ENCODE measurements at places on chromosomes 11 and 22. TPM values are rescaled to one million over a fixed set of nuclear protein-coding genes. Genes with fewer than 3 reads are reported as not detected.

The SLC35F2 gene
- 18.5 TPM for total RNA-seq

The SCGB1C1 gene
- total RNA-seq, result not detected

GRCh38 chr11:57353036-57353435 lies 14.9 kb downstream of the P2RX3 start:
- DNase-seq, result no peak
- peaks cover 28% of the 10 kb centered on the region for H3K4me1 ChIP-seq
- peak overlapping the region; percentile 21 for H3K27ac ChIP-seq
- H3K4me3 ChIP-seq, result no peak overlapping the region

GRCh38 chr22:25656724-25657123 lies 85.3 kb upstream of the MYO18B start:
- no peak overlapping the region for H3K27ac ChIP-seq
- no peak overlapping the region for H3K4me3 ChIP-seq
- DNase-seq, result no peak
- H3K27me3 ChIP-seq, result no peaks in the 10 kb centered on the region
- no peaks in the 10 kb centered on the region for H3K4me1 ChIP-seq

- no peak for DNase-seq
- H3K36me3 ChIP-seq, result peaks cover 3% of the 10 kb centered on the region
- H3K27ac ChIP-seq, result no peak overlapping the region
- peaks cover 12% of the 10 kb centered on the region for H3K4me1 ChIP-seq
- no peaks in the 10 kb centered on the region for H3K27me3 ChIP-seq
Observed at GRCh38 chr22:19440411-19441195, 6.9 kb downstream of the C22orf39 start.

The TRIM29 gene
- not detected for total RNA-seq

DNA sequence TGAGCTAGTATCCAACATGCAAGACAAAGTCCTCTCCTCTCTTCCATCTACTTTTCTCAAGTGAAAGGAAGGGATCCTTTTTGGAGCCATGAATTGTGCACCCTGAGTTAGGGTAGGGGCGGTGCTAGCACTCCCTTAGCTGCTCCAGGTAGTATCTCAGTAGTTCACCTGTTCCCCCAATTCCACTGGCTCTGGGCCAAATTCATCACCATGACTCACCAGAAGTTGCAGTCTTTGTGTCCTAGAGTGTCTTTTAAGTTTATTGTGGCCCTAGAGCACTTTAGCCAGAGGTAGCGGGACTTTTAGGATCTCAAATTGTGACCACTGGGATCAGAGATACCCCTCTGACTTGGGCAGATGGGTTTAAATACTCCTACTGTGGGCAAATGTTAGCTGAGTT lies 398.6 kb upstream of the ANO5 start:
- peaks cover 12% of the 10 kb centered on the region for H3K27me3 ChIP-seq
- no peak overlapping the region for H3K4me3 ChIP-seq
- no peaks in the 10 kb centered on the region for H3K4me1 ChIP-seq

- peak overlapping the region; percentile 16 for H3K4me3 ChIP-seq
- peaks cover 3% of the 10 kb centered on the region for H3K27me3 ChIP-seq
- no peak for DNase-seq
- H3K27ac ChIP-seq, result no peak overlapping the region
- H3K36me3 ChIP-seq, result no peaks in the 10 kb centered on the region
Observed at GRCh38 chr22:30286331-30286730, 3.0 kb downstream of the CASTOR1 start.

The LRRN4CL gene
- 1.6 TPM for total RNA-seq

DNA sequence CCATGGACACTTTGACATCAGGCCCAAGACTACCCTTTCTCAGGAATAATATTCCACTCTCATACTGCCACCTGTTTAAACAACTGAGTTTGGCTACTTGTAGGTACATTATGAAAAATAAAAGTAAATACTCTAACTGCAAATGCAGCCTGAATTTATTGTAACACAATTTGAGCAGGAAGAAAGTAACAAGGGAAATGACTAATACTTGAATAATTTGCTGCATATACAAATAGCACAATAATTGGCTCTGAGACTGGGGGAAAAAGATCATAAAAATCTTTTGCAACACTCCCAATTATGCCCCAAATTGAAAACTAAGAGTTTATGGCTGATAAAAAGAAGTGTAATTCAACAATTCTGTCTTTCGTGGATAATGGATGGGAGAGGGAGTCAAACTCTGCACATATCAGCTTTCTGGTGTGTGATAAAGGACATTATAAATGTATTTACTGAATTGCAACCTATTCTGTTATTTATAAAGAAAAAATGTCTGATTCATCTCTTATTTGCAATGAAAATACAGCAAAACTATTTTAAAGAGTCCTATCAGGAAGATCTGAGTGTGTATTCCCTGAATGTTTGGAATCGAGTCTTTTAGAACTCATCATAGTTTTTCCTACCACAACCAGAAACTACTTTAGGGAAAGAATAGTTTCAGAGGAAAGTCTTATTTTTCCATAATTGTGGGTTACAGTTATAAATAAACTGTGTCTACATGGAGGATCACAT lies 359.0 kb downstream of the JRKL start:
- no peak overlapping the region for H3K27ac ChIP-seq
- no peak for DNase-seq
- H3K4me3 ChIP-seq, result no peak overlapping the region
- no peaks in the 10 kb centered on the region for H3K36me3 ChIP-seq

DNA sequence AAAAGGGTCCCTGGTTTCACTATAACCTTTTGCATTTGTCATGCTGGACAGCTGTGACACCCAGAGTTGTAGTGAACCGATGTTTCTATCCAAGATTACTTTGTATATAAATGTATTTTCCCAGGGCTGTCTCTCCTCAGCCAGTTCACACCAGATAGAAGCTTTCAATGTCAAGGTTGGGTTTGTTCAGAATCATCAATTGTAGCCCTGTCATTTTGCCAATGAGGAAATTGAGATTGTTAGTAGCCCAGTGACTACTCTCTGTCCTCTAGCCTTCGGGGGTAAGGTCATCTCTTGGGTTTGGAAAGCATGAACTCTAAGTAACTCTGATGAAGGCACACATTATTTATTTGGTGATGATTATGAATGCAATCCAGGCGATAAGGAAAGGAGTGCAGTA lies 165.6 kb downstream of the DBX1 start:
- H3K4me1 ChIP-seq, result peaks cover 2% of the 10 kb centered on the region
- no peak for DNase-seq
- no peak overlapping the region for H3K27ac ChIP-seq
- H3K27me3 ChIP-seq, result peaks cover 14% of the 10 kb centered on the region
- H3K4me3 ChIP-seq, result no peak overlapping the region
- H3K36me3 ChIP-seq, result peaks cover 6% of the 10 kb centered on the region

DNA sequence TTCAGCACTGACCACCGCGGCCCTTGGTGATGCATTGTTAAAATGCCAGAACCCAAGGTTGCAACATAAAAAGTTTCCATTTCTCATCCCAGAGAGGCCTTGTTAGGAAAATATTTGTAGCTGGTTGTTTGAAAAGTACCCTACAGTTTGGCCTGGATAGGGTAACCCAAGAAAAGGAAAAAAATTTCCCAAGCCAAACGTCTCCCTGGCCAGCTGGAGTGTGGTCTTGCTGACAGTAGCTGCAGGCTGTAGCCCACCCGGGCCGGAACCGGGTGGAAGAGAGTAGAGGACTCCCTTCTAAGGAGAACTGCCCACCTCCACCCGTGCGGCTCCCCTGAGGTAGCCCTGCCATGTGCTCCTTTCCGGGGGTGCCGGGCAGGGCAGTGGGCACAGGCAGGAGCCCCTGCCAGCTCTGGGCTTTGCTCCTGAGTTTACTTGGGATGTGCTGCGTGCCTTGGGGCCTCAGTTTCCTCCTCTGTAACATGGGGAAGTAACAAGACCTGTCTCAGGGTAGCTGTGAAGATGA lies 38.5 kb downstream of the IGHMBP2 start:
- H3K4me1 ChIP-seq, result peaks cover 3% of the 10 kb centered on the region
- H3K27me3 ChIP-seq, result no peaks in the 10 kb centered on the region
- H3K4me3 ChIP-seq, result no peak overlapping the region
- H3K36me3 ChIP-seq, result no peaks in the 10 kb centered on the region
- H3K27ac ChIP-seq, result no peak overlapping the region

GRCh38 chr11:67248653-67249052 lies 17.6 kb upstream of the GRK2 start:
- H3K27me3 ChIP-seq, result no peaks in the 10 kb centered on the region
- H3K4me3 ChIP-seq, result no peak overlapping the region
- peaks cover 27% of the 10 kb centered on the region for H3K36me3 ChIP-seq

DNA sequence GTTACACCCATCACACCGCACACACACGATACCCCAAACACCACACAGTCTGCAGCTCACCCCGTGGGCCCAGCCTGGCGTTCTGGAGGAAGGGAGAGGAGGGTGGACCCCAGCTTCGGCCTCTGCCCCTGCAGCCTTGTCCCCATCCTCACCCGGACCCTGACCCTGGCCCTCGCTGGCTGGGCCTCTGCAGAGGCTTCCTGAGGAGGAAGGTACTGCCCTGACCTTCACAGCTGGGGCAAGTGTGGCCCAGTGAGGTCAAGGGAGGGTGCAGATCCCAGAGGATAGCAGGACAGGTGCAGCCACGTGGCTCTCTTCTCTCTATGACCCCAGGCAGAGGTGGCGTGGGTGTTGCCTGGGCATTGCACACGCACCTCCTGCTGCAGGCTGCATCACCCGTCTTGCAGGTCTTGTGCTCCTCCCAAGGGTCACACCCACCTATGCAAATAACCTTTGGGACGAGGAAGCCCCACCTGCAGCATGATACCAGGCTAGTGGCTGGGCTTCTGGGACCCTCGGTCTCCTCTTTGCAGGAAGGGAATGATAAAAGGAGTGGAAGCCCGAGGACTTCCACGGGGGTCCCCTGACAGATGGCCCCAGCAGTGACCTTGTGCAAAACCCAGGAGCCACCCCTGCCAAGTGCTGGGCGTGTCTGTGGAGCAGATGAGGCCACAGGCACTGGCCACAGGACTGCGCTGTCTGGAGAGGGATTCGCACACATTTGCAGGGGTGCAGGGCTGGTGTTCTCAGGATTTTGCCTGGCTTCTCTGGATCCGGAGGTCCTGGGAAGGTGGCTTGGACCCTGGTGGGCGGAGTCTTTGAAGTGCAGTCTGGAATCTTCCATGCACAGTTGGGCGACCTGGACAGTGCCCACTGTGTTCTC lies 1241.5 kb downstream of the BRD1 start:
- H3K27ac ChIP-seq, result no peak overlapping the region
- H3K27me3 ChIP-seq, result no peaks in the 10 kb centered on the region
- H3K36me3 ChIP-seq, result no peaks in the 10 kb centered on the region
- no peak overlapping the region for H3K4me3 ChIP-seq
- peaks cover 4% of the 10 kb centered on the region for H3K4me1 ChIP-seq
- no peak for DNase-seq

Data from neural crest cell (in vitro differentiated cells).